Mesenchymal stem cell (in vitro differentiated cells and primary cell): ENCODE measurements at places on chromosomes 13 and 19.

- no peak for DNase-seq
- H3K27me3 ChIP-seq = no peaks in the 10 kb centered on the region
- H3K36me3 ChIP-seq = no peaks in the 10 kb centered on the region
- no peak overlapping the region for H3K4me3 ChIP-seq
- H3K27ac ChIP-seq = no peak overlapping the region
- peaks cover 1% of the 10 kb centered on the region for H3K4me1 ChIP-seq
Measured at GRCh38 chr13:103099722-103100293, 33.6 kb upstream of the SLC10A2 start.

- H3K4me3 ChIP-seq = no peak overlapping the region
- no peaks in the 10 kb centered on the region for H3K27me3 ChIP-seq
- H3K4me1 ChIP-seq = no peaks in the 10 kb centered on the region
- no peak for DNase-seq
- no peaks in the 10 kb centered on the region for H3K36me3 ChIP-seq
Measured at GRCh38 chr13:39185326-39185725, 147.1 kb downstream of the NHLRC3 start.

DNA sequence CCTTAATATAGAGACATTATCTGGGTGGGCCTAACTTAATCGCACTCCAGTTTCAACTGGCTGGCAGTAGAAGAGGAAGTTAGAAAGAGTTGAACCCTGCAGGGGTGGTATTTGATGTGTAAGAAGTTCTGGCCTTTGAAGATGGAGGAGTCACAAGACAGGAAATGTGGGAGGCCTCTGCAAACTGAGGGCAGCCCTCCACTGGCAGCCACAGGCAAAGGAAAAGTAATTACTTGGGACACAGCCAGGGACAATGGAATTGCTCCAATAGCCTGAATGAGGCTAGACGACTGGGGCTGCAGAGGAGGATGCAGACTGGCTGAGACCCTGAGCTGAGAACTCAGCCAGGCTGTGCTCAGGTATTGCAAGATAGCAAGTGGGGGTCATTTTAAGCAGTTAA is 703.3 kb upstream of the ARGLU1 start:
- no peaks in the 10 kb centered on the region for H3K36me3 ChIP-seq
- H3K4me3 ChIP-seq = no peak overlapping the region
- no peaks in the 10 kb centered on the region for H3K27me3 ChIP-seq
- DNase-seq = peak; percentile 78

DNA sequence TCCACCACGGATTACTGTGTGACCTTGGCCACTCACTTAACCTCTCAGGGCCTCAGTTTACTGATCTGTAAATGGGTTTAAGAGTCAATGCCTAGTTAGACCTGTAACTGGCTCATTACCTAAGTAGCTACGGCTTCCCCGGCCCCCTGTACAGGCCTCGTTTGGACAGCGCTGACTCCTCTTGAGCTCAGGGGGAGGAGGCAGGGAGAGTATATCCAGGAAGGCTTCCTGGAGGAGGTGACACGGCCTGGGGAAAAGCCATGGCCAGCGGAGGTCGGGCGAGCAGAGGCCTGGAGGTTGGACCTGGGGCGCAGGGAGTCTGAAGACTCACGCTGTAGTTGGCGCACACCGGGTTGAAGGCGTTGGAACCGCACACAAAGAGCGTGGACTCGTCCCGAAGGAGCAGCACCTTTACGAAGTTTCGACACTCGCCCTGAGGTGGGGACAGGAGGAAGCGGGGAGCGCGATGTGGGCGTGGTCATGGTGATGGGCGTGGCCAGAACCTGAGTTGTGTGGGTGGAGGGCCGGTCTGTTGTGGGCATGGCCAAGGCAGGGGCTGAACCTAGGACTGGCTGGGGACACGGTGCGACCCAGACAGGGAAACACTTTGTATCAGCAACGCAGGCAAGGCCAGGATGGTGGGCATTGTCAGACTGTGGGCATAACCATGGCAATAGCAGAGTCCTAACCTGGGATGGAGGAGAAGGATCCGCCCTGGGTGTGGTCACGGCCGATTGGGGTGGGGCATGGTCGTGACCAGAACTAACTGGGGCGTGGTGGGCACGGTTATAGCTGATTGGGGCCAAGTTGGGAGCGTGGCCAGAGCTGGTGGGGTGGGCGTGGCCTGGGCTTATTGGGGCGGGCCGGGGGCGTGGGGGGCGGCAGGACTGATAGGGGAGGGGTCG is 3.6 kb downstream of the SEMA6B start:
- no peak overlapping the region for H3K4me3 ChIP-seq
- DNase-seq = no peak
- no peaks in the 10 kb centered on the region for H3K36me3 ChIP-seq
- no peak overlapping the region for H3K27ac ChIP-seq
- H3K4me1 ChIP-seq = peaks cover 8% of the 10 kb centered on the region
- peaks cover 31% of the 10 kb centered on the region for H3K27me3 ChIP-seq

DNA sequence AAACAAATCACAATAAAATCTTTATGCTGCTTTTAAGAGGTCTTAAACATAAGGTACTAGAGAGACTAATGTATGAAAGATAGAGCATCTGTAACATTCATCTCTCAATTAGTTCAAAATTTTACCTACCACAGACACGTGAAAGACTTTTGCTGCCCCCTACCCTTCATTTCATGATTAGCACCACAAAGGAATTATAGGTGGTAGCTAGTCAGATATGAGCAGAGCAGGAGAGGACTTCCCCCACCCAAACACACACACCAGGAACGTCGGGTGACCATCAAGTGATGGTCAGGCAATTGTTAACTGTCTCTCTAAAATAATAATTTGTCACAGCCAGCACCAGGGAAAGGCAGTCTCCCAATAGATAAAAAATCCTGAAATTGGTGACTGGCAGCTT is 1531.7 kb upstream of the SPRY2 start:
- no peak overlapping the region for H3K27ac ChIP-seq
- no peaks in the 10 kb centered on the region for H3K4me1 ChIP-seq
- H3K27me3 ChIP-seq = no peaks in the 10 kb centered on the region
- H3K36me3 ChIP-seq = no peaks in the 10 kb centered on the region

- H3K4me3 ChIP-seq = no peak overlapping the region
- no peaks in the 10 kb centered on the region for H3K4me1 ChIP-seq
- no peak for DNase-seq
- no peaks in the 10 kb centered on the region for H3K36me3 ChIP-seq
Measured at GRCh38 chr19:27709496-27709895, 1503.5 kb downstream of the UQCRFS1 start.

DNA sequence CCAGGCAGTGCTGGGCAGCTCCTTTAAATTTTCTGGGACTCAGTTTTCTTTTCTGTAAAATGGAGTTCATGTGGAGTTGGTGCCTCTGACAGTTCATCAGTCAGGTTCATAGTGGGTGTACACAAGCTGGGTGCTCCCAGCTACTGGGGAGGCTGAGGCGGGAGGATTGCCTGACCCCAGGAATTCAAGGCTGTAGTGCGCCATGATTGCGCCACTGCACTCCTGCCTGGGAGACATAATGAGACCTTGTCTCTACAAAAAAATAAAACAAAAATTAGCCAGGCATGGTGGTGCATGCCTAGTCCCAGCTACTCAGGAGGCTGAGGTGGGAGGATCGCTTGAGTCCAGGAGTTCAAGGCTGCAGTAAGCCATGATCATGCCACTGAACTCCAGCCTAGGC is 21.1 kb downstream of the IQCN start:
- H3K27ac ChIP-seq = no peak overlapping the region
- H3K27me3 ChIP-seq = peaks cover 16% of the 10 kb centered on the region
- DNase-seq = no peak
- H3K4me1 ChIP-seq = no peaks in the 10 kb centered on the region

GRCh38 chr13:93736081-93736480 is 509.5 kb downstream of the GPC6 start:
- no peak overlapping the region for H3K4me3 ChIP-seq
- DNase-seq = no peak
- no peak overlapping the region for H3K27ac ChIP-seq

- no peak overlapping the region for H3K4me3 ChIP-seq
- peaks cover 34% of the 10 kb centered on the region for H3K36me3 ChIP-seq
- H3K27ac ChIP-seq = no peak overlapping the region
- peaks cover 14% of the 10 kb centered on the region for H3K27me3 ChIP-seq
- peak; percentile 59 for DNase-seq
Measured at GRCh38 chr19:53876651-53877224, 5.3 kb upstream of the PRKCG start.

DNA sequence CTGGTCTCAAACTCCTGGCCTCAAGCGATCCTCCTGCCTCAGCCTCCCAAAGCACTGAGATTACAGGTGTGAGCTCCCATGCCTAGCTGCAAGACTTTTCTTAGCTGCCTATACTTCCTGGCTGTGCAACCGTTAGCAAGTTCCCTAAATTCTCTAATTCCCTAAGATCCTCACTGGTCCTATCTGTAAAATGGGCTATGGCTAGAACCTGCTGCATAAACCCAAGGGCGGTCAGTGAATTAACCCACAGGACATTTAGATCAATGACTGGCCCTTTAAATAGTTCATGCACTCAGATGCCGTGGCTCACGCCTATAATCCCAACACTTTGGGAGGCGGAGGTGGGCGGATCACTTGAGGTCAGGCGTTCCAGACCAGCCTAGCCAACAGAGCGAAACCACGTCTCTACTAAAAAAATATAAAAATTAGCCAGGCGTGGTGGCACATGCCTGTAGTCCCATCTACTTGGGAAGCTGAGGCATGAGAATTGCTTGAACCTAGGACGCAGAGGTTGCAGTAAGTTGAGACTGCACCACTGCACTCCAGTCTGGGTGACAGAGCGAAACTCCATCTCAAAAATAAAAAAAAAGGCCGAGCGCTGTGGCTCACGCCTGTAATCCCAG is 4.1 kb upstream of the C19orf53 start:
- peaks cover 40% of the 10 kb centered on the region for H3K36me3 ChIP-seq
- H3K4me3 ChIP-seq = no peak overlapping the region
- no peaks in the 10 kb centered on the region for H3K27me3 ChIP-seq
- H3K27ac ChIP-seq = no peak overlapping the region
- no peak for DNase-seq

- no peak for DNase-seq
- H3K4me1 ChIP-seq = peaks cover 10% of the 10 kb centered on the region
- H3K27me3 ChIP-seq = no peaks in the 10 kb centered on the region
- H3K4me3 ChIP-seq = peak overlapping the region; percentile 96
Measured at GRCh38 chr19:52689843-52690368, 44.9 kb downstream of the ZNF611 start.

GRCh38 chr19:16888629-16889365 is at the start of gene F2RL3:
TSS of gene F2RL3 (plus strand) at chr19:16888999. CDS start at chr19:16889190, 191 bp downstream.
- no peak within 1 kb of the TSS for H3K27ac ChIP-seq
- H3K27me3 ChIP-seq = peaks cover 38% of the 10 kb centered on the region
- DNase-seq = peak; percentile 99

GRCh38 chr13:74025369-74025768 is 108.8 kb downstream of the KLF12 start:
- H3K4me3 ChIP-seq = no peak overlapping the region
- H3K4me1 ChIP-seq = peaks cover 2% of the 10 kb centered on the region
- DNase-seq = no peak
- no peaks in the 10 kb centered on the region for H3K27me3 ChIP-seq

GRCh38 chr13:110916301-110917142 is 1.7 kb upstream of the ANKRD10 start:
- no peaks in the 10 kb centered on the region for H3K27me3 ChIP-seq
- peaks cover under 1% of the 10 kb centered on the region for H3K36me3 ChIP-seq
- peak overlapping the region; percentile 71 for H3K27ac ChIP-seq
- H3K4me1 ChIP-seq = peaks cover 5% of the 10 kb centered on the region
- DNase-seq = peak; percentile 89
- H3K4me3 ChIP-seq = no peak overlapping the region
